Endothelial cell of umbilical vein (primary cell): ENCODE measurements at places on chromosomes 7 and 10. TPM values are rescaled to one million over a fixed set of nuclear protein-coding genes. Genes with fewer than 3 reads are reported as not detected.
A peak's percentile ranks its signal among the peaks of the same experiment; 100 is the strongest.

Gene CD36
- total RNA-seq, result 0.58 and 1.2 TPM in 2 replicates

GRCh38 chr7:1230411-1231213, 2.1 kb upstream of the UNCX start:
- H3K4me3 ChIP-seq, result no peak overlapping the region
- no peak overlapping the region for H3K27ac ChIP-seq
- no peak for DNase-seq
- H3K27me3 ChIP-seq, result peaks cover 88% of the 10 kb centered on the region
- H3K36me3 ChIP-seq, result no peaks in the 10 kb centered on the region

Gene GRID2IP
- total RNA-seq, result not detected in 2 replicates

- peaks cover 13% of the 10 kb centered on the region for H3K4me1 ChIP-seq
- no peaks in the 10 kb centered on the region for H3K36me3 ChIP-seq
- no peak overlapping the region for H3K4me3 ChIP-seq
- no peak overlapping the region for H3K27ac ChIP-seq
- no peak for DNase-seq
These were observed 30.1 kb downstream of the SEMA3D start for GRCh38 chr7:85156661-85157208.

DNA sequence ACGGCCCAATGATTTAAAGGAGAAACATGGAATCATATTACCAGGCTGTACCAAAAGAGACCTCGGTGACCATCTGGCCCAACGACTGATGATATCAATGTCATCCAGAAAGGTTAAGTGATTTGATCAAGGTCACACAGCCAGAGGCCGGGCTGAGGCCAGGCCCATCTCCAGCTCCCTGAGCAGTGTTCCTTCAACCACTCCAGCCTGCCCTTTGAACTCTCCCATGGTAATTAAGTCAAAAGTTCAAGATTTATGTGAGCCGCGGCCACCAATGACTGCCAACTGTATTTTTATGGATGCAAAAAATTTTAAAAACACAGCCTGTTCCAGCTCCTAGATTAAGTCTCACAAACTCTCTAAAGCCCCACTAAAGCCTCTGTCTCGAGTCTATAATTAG, 41.8 kb downstream of the FGFR2 start:
- no peaks in the 10 kb centered on the region for H3K27me3 ChIP-seq
- H3K36me3 ChIP-seq, result no peaks in the 10 kb centered on the region
- no peak overlapping the region for H3K27ac ChIP-seq
- H3K4me1 ChIP-seq, result no peaks in the 10 kb centered on the region
- DNase-seq, result no peak

GRCh38 chr10:96857301-96858012, 25.4 kb downstream of the LCOR start:
- no peaks in the 10 kb centered on the region for H3K4me1 ChIP-seq
- no peak overlapping the region for H3K4me3 ChIP-seq
- DNase-seq, result no peak
- H3K27ac ChIP-seq, result no peak overlapping the region
- H3K36me3 ChIP-seq, result no peaks in the 10 kb centered on the region

- peaks cover 50% of the 10 kb centered on the region for H3K4me1 ChIP-seq
- no peaks in the 10 kb centered on the region for H3K36me3 ChIP-seq
- no peak overlapping the region for H3K4me3 ChIP-seq
These were observed 126.5 kb upstream of the JCAD start for GRCh38 chr10:30185916-30186315.

Gene CALHM3
- not detected in 2 replicates for total RNA-seq

Gene PTF1A
- total RNA-seq, result not detected in 2 replicates

DNA sequence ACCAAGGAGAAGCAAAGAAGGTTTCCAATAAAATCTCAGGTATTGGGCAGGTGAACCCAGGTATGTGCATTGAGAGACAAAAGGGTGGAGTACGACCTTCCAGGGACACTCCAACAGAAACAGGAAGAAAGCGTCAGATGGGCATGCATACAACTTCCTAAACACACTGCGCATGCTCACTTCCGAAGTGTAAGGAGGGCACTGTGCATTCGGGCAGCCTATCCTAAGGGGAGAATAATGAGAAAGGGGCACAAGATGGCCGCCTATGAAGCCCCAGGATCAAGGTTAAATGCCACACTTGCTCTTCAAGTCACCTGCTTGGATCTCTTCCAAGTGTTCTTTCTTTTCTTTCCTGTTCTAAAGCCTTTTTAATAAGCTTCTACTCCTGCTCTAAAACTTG, 39.4 kb upstream of the PRSS1 start:
- H3K27ac ChIP-seq, result no peak overlapping the region
- no peak overlapping the region for H3K4me3 ChIP-seq
- no peaks in the 10 kb centered on the region for H3K36me3 ChIP-seq
- peaks cover 10% of the 10 kb centered on the region for H3K27me3 ChIP-seq
- no peak for DNase-seq

Gene CLEC5A
- total RNA-seq, result not detected in 2 replicates

GRCh38 chr10:58400609-58401008, 15.4 kb downstream of the TFAM start:
- H3K27ac ChIP-seq, result no peak overlapping the region
- H3K27me3 ChIP-seq, result no peaks in the 10 kb centered on the region
- H3K4me1 ChIP-seq, result no peaks in the 10 kb centered on the region
- H3K4me3 ChIP-seq, result no peak overlapping the region
- H3K36me3 ChIP-seq, result no peaks in the 10 kb centered on the region
- DNase-seq, result peak; percentile 7

DNA sequence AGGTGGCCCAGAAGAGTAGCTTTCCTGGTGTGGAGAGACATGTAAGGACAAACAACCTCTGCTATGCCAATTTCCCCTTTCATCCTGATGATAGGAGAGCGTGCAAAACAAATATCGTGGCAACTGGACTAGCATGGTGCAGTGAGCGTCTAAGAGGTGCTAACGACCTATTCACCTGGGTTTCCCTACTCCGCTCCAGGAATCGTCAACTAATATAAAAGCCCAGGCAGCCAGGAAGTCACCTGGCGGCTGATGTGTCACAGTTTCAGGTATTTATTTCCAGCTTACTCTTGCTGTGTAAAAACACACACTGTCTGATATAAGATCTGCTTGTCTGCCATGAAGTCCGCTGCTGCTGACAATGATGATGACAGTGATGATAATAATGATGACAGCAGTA, 56.5 kb upstream of the EFCAB10 start:
- H3K36me3 ChIP-seq, result no peaks in the 10 kb centered on the region
- H3K27ac ChIP-seq, result no peak overlapping the region

Gene OR13A1
- total RNA-seq, result not detected in 2 replicates

- no peaks in the 10 kb centered on the region for H3K4me1 ChIP-seq
- no peaks in the 10 kb centered on the region for H3K36me3 ChIP-seq
- DNase-seq, result no peak
These were observed 377.4 kb upstream of the PODXL start for GRCh38 chr7:131933751-131934289.

Gene GJC3
- total RNA-seq, result not detected in 2 replicates

DNA sequence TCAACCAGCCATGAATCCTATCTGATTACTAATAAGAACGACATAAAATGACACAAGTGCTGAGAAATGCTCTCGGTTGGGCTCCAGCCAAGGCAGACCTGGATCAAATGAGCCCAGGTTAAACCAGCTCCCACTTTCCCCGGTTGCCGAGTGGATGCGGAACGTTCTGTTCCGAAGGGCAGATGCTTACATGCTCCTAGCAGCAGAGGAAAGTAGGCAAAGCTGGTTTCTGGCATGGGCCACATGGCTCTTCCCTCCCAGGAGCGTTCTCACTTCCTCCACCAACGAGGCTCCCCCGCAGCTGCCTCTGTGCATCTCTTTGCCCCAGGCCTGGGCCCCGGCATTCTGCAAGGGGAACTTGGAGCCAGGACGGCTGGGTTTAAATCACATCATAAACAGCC, 61.8 kb upstream of the SDK1 start:
- no peaks in the 10 kb centered on the region for H3K27me3 ChIP-seq
- DNase-seq, result no peak
- H3K27ac ChIP-seq, result no peak overlapping the region
- peaks cover 4% of the 10 kb centered on the region for H3K4me1 ChIP-seq
- no peaks in the 10 kb centered on the region for H3K36me3 ChIP-seq

Gene AZGP1
- total RNA-seq, result not detected in 2 replicates

Gene SKAP2
- 27.6 and 30.5 TPM in 2 replicates for total RNA-seq

Gene FAM180A
- total RNA-seq, result not detected in 2 replicates

Gene NPTX2
- total RNA-seq, result 0.42 and 0.53 TPM in 2 replicates
